ENCODE measurements at places on chromosomes 5 and 9.

DNA sequence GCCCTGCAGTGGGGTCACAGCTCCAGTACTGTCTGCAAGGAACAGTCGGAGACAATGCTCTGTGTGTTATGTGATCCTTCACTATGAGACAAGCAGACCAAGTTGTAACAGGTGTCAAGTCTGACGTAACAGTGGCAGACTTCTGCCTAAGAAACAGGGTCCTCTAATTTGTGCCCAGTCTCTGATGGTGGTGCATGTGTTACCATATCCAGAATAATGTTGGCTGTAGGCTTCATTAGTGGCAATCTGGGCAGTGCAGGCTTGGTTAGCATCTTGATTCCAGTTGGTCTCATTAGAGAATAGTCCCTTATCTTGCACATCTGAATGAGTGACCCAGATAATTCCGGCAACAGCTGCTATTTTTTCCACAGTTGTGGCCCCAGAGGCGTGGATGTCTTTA, 33.8 kb downstream of the ZNF131 start:
- no peak for DNase-seq

GRCh38 chr5:122022966-122023365, 55.1 kb downstream of the LOX start:
- DNase-seq: no peak

DNA sequence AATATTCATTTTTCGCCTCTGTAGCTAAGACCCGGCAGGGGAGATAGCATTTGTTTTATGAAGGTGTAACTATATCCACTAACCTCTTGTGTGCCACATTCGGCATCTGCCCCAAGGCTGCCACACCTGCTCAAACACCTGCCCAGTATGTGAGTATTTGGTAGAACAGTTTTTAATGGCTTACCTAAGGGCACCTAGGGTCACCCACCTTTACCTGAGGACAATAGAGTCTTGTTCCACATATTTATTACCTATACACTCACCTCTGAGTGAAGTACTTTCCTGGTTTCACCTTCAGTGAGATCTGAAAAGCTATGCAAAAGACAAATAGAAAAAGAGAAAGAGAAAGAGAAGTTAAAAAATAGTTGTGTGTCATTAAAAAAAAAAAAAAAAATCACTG, 68.0 kb upstream of the PIP5K1B start:
- no peak for DNase-seq

GRCh38 chr5:34667705-34668104, 11.6 kb downstream of the RAI14 start:
- no peak for DNase-seq

GRCh38 chr9:106947106-106947900, 84.3 kb downstream of the ZNF462 start:
- DNase-seq: no peak
